ENCODE measurements at places on chromosomes 2 and 18.

DNA sequence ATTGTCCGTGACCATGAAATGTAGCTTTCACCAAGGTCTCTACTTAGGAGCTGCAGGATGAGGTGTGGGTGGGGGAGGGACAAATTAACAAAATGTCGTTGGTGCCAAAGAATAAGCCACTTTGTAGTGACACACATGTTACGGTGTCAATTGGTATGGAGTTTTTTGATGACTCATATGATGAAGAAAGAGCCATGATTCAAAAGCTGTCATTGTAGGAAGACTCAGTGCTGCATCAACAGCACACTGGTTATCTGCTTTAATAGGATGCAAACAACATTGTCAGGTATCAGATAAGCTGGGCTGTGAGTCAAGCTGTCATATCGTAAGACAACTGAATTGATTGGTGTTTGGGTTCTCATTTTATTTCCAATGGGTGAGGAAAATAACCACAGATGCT, 36.6 kb upstream of the BOD1L2 start:
- DNase-seq, result no peak

DNA sequence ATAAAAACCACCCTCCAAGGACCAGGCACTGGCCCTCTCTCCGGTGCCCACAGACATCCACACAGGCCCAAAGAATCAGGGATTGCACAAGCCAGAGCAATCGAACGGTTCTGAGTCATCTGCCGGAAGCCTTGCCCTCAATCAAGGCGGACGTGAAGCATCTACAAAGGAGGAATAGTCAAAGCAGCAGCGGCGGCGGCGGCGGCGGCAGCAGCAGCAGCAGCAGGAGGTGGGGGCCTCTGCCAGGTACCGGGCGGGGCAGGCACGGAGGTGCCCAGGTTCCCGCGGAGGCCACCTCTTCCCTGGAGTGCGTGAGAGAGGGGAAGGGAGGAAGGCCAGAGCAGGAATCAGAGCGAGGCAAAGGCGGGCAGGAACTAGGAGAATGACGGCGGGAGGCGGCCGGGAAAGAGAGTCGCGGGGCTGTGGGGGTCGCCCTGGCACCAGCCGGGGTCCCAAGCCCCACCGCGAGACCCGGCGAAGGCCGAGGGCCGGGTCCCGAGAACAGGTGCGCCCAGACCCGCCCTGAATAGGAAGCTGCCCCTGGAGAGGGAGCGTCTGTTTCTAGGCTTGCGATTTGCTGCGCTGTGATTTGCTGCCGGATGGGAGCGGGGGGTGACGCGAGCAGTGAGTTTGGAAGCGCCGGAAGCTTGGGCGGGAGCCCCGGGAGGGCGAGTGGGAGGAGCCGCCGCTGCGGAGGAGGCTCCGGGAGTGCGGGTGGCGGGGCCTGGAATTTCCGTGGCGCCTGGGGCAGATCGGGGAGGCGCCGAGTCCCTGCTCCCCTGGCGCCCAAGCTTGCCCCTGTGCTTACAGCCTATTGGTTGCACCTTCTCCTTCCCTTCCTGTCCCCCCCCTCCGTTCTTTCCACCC, at the start of gene SERPINB8:
Gene SERPINB8 (plus strand): TSS at position 140 of the 867 bp plus-strand sequence. CDS start 8,228 bp downstream, outside the sequence.
- DNase-seq, result peak; percentile 97

DNA sequence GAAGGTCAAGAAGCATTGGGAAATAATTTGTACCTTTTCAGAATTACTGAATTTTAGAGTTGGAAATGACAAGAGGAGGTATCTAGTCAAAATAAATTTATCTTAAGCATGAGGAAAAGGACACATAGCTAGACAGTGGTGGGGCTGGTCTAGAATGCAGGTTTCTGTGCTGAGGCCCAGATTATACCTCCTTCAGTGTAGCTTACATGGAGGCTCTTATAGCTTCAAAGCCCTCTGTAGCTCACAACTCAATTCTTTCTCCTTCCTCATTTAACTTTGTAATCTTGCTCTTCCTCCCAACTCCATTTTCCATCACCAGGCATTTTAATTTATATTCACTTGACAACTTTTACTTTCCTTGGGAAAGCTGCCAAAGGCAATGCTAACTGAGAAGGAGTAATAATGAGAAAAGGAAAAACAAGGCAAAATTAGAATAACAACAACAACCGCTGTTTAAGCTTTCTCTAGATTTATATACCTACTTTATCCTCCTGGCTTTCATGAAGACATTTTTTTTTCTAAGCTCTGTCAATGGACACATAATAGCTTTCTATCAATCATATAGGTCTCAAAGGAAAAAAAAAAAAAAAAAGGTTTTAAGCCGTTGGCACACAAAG, 58.5 kb downstream of the CLHC1 start:
- no peak for DNase-seq

- no peak for DNase-seq
Measured at GRCh38 chr2:100161945-100162620, 19.7 kb upstream of the AFF3 start.

- peak; percentile 9 for DNase-seq
Measured at GRCh38 chr2:46915281-46915810, at the start of gene MCFD2. MCFD2 (minus strand) TSS chr2:46915806; CDS start chr2:46909171, 6,635 bp downstream.

GRCh38 chr2:222296911-222297599, 1.7 kb downstream of the PAX3 start:
- no peak for DNase-seq

DNA sequence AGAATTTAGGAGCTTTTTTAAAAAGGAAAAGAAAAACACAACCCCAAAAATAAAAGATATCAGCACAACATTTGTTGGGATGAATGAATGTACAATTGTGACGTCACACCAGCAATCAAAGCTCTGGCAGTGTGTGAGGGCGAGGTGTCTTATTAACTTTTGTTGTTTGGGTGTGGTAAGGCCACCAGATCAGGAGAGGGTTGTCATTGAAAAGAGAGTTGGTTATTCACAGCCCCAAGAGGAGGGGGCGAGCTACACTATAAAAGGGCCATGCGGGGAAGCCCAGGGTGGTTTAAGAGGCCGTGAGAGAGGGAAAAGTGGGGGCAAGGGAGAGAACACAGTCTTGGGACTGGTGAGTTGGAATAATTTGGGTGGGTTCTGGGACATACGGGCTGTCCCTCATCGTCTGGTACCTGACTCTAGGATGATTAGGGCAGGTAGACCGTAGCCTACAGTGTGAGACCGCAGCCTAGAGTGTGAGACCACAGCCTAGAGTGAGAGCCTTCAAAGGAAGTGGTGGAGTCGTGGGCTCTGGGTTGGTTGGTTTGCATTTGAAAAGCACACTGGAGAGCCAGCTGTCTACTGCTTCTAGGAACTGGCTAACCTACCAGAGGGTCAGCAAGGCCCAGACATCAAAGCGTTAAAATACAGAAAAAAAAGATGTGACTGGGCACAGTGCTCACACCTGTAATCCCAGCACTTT, 128.4 kb downstream of the INO80D start:
- DNase-seq, result no peak

GRCh38 chr2:9212661-9213411, 6.2 kb downstream of the ASAP2 start:
- DNase-seq, result no peak

- DNase-seq, result no peak
Measured at GRCh38 chr2:99000708-99001107, 64.7 kb upstream of the CRACDL start.

DNA sequence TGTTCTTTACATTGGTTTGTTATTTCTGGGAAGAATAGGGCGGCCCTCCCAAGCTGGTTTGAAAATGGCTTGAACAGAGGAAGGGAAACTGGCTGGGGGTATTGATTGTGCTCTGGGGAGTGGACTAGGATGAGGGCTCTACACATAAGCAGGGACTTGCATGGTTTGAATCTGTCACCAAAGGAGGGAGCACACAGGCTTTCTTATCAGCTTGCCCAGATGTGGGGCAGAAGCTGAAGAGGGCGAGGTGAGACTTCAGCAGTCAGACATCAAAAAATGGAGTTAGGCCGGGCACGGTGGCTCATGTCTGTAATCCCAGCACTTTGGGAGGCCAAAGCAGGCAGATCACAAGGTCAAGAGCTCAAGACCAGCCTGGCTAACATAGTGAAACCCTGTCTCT, 7.2 kb upstream of the RAB12 start:
- DNase-seq, result no peak

DNA sequence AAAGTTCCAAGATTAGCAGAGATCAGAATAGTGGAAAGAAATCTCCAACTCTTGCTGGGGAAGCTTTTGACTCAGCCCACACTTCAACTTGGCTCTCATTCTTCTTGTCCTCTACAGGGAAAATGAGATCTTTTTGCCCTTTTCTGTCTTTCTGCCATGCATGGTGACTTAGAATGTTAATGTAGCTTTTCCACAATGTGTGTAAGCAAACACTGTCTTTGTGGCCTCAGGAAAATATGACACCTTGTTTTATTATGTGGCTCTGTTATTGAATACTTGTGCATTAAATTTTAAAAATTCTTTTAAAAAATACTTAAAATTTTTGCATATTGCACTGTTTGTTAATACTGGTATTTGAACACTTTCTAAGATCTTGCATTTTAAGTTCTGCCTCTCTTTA, 65.4 kb upstream of the WDR75 start:
- DNase-seq, result no peak

DNA sequence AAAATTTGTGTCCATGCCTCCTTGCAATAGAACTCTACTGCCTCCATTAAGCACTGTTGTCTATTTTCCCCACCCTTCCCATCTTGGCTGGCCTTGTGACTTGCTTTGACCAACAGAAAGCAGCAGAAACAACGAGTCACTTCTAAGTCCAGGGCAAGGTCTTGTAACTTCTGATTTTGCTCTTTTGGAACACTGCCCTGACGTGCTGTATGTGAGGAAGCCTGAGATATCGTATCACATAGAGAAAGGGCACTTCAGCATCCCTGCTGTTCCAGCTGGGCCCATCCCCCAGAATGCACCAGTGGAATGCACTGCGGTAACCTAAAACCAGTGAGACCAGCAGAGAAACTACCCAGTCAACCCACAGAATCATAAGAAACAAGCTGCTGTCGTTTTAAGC, 28.1 kb downstream of the NCKAP1 start:
- DNase-seq, result peak; percentile 94

- DNase-seq, result no peak
Measured at GRCh38 chr2:232884549-232885263, 14.6 kb downstream of the SNORC start.

- peak; percentile 71 for DNase-seq
Measured at GRCh38 chr18:22670914-22671313, 253.2 kb upstream of the CTAGE1 start.

DNA sequence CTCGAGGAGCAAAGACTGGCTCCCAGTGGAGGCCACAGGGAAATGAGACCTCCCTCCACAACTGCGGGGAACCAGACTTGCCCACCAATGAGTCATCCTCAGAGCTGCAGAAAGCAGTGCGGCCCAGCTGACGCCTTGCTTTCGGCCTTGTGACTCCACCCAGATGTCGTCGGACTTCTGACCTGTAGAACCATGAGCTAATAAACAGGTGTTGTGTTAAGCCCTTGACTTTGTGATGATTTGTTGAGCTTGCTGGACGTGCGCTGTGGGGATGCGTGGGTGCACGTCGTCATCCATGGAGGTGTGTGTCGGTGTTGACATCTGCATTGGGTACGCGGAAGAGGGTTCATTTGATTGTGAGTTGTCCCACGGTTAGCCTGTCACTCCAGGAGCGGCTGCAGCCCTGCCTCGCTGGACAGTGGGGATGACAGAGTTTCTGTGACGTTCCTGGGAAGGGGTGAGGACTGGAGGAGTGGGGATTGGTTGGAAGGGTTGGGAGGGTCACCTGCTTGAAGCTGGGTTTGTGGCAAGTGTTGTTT, 154.1 kb downstream of the SH3BP4 start:
- peak; percentile 23 for DNase-seq

Measured in iris pigment epithelial cell (primary cell).